Esophagus squamous epithelium (tissue), 5 donors: ENCODE measurements at places on chromosomes 16 and 17.

DNA sequence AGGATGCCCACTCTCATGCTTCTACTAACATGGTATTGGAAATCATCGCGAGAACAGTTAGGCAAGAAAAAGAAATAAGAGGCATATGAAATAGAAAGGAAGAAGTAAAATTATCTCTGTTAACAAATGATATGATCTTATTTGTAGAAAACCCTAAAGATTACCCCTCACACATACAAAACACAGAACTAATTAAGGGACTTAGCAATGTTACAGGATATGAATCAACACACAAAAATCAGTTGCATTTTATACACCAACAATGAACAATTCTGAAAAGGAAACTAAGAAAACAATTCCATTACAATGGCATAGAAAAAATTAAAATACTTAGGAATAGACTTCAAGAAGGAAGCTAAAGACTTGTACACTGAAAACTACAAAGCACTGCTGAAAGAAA lies 2.7 kb upstream of the CAPNS2 start:
- no peak for DNase-seq

GRCh38 chr17:16818340-16818739 lies 128.3 kb downstream of the CCDC144A start:
- DNase-seq = no peak

- DNase-seq = no peak
Measured at GRCh38 chr17:50620237-50620636, 14.4 kb upstream of the ABCC3 start.

DNA sequence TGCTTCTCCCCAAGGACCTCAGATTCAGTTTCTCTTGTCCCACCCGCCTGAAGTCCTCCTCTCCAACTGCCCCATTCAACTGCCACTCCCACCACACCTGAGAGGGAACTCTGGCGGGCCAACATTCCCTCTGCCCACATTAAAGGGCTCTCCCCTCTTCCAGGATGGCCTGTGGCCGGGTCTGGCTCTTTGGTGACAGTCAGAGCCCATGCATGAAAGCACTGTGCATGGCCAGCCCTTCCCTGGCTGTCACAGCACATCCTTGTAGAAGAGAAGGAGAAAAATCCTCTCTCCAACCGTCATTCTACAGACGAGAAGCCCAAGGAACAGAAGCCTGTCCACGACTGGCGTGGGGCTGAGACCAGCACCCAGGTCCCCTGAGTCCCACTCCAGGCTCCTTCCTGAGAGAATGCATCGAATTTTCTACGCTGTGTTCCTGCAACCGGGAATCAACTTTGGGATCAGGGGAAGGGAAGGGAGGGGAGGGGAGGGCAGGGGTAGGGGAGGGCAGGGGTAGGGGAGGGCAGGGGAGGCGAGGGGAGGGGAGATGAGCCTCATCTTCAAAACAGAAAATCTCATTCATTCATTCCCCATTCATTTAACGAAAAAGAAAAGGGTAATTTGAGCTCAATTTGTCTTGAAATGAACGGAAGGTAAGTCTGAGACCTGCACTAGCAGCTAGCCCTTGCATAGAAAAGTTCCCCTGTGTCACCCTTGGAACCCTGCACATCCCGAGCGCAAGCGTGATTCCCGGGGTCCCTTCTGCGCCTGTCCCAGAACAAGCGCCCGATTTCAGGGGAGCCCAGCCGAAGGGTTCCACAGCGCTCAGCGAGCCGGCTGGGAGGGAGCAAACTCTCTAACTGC lies at the start of gene ABCC12:
Gene ABCC12 (minus strand): TSS at position 68 of the 864 bp plus-strand sequence. CDS start 9,569 bp downstream, outside the sequence.
- no peak for DNase-seq

DNA sequence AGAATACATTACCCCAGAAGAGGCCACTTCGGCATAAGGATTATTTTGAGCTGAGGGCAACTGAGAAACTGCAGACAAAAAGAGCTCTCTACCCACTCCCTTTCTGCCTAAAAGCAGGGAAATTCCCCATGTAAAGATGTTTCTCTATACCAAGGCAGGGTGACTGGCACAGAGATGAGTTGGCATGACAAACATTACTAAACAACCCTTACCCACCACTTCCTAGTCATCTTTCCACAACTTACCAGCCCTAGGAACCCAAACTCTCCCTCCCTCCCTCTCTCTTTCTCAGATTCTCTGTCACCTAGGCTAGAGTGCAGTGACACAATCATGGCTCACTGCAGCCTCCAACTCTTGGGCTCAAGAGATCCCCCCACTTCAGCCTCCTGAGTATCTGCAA lies 68.6 kb downstream of the EMP2 start:
- DNase-seq = no peak
